ENCODE measurements at places on chromosomes 2 and 18.

GRCh38 chr2:28868611-28869010, 1.5 kb downstream of the TRMT61B start:
- no peak for DNase-seq

- no peak for DNase-seq
Observed at GRCh38 chr2:181461056-181461997, 4.1 kb downstream of the ITGA4 start.

DNA sequence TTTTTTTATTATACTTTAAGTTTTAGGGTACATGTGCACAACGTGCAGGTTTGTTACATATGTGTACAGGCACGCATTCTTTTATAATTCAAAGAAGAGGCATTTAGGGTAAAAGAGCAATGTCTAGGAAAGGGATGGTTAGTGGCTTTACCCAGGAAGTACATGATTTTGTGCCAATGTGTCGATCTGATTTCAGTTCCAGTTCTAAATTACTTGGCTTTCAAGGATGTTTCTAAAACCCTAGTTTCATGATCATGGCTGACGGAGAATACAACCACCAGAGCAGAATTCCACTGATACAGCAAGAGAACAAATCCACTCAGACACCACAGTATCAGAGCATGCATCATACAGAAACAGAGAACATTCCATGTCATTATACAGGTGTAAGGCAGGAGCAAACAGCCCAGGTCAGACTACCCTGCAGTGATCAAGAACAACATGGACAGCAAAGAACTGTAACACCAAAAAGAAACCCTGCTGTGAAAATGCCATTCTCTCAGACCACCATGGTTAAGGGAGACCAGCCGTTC, 116.7 kb upstream of the STK17B start:
- no peak for DNase-seq

GRCh38 chr2:237876061-237876526, 16.7 kb downstream of the RAMP1 start:
- DNase-seq, result no peak

DNA sequence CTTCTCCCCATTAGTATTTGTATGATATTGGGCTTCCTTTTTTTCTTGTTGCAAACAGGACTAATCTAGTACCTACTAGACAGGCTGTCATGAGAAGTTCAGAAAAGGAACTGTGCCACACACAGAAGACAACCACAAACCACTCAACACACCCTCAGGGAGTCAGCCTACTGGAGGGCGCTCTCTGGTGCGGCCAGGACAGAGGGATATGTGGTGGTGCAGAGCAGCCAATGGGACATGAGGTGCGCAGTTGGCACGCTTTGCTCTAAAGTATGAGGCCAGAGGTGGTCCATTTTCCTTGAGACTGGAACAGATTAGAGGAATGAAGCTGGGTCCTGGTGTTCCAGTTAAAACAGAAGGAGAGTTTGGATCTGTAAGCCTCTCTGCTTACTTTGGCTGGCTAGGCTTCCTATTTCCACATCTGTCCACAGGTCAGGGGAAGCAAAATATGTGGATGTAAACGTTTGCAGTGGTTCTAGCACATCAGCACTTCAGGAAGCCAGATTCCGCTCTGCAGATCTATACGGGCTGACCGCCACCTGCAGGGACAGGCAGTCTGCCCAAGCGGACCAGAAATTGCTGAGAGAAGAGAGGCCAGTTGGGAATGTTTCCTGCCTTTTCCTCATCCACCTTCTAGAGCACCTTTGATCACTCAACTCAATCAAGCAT, 114.1 kb downstream of the GFPT1 start:
- DNase-seq, result no peak
